GM12878 (cell line): ENCODE measurements at places on chromosomes 2 and 18. TPM values are rescaled to one million over a fixed set of nuclear protein-coding genes. Genes with fewer than 3 reads are reported as not detected.

Gene POTEF
- polyA plus RNA-seq = not detected in 2 replicates

Gene FBXO41
- 3.1 and 4.1 TPM in 2 replicates for polyA plus RNA-seq

Gene CERKL
- polyA plus RNA-seq = 11.8 and 11.9 TPM in 2 replicates

Gene SOWAHC
- polyA plus RNA-seq = 0.73 and 1.6 TPM in 2 replicates

Gene ATP8B1
- 0.10 and 0.20 TPM in 2 replicates for polyA plus RNA-seq

Gene KCNE4
- polyA plus RNA-seq = not detected in 2 replicates

Gene CXCR1
- polyA plus RNA-seq = not detected in 2 replicates

Gene SCYGR4
- polyA plus RNA-seq = not detected in 2 replicates

Gene ABCG5
- polyA plus RNA-seq = not detected in 2 replicates

Gene DPY30
- 149 and 154 TPM in 2 replicates for polyA plus RNA-seq

Gene ALPI
- not detected in 2 replicates for polyA plus RNA-seq

Gene ELOA2
- not detected in 2 replicates for polyA plus RNA-seq

Gene LYPD6
- polyA plus RNA-seq = not detected in 2 replicates

Gene PLGLB2
- polyA plus RNA-seq = not detected in 2 replicates

Gene MDH1B
- polyA plus RNA-seq = 0.87 and 1.8 TPM in 2 replicates

Gene SERPINB7
- polyA plus RNA-seq = not detected in 2 replicates

Gene CD8B
- not detected in 2 replicates for polyA plus RNA-seq

Gene DNPEP
- 77.5 and 77.8 TPM in 2 replicates for polyA plus RNA-seq

Gene CDH19
- not detected in 2 replicates for polyA plus RNA-seq

Gene DYTN
- 0.29 TPM in 1 of 2 replicates, not detected in the other for polyA plus RNA-seq

Gene MBP
- 39.1 and 42.4 TPM in 2 replicates for polyA plus RNA-seq

Gene GPR35
- 0.14 TPM in 1 of 2 replicates, not detected in the other for polyA plus RNA-seq

Gene CTIF
- polyA plus RNA-seq = 1.3 and 2.6 TPM in 2 replicates

Gene DCDC2C
- polyA plus RNA-seq = not detected in 2 replicates

Gene RESP18
- not detected in 2 replicates for polyA plus RNA-seq

Gene HRH4
- polyA plus RNA-seq = not detected in 2 replicates

Gene TMEM185B
- 14.5 and 17.5 TPM in 2 replicates for polyA plus RNA-seq

Gene GULP1
- 0.15 and 0.19 TPM in 2 replicates for polyA plus RNA-seq

Gene ANKRD30B
- polyA plus RNA-seq = not detected in 2 replicates

Gene TUBB8B
- polyA plus RNA-seq = not detected in 2 replicates

Gene FAP
- 0.16 TPM in 1 of 2 replicates, not detected in the other for polyA plus RNA-seq

Gene TRAF3IP1
- polyA plus RNA-seq = 1.3 and 2.0 TPM in 2 replicates

Gene SPR
- polyA plus RNA-seq = 3.9 and 6.4 TPM in 2 replicates

Gene ASAP2
- not detected in 2 replicates for polyA plus RNA-seq

Gene GPR155
- polyA plus RNA-seq = 1.1 TPM in 2 replicates

Gene SLC35F5
- polyA plus RNA-seq = 14.5 and 15.2 TPM in 2 replicates
